Stimulated activated CD4-positive, alpha-beta T cell treated with anti-CD3 and anti-CD28 coated beads, Interleukin-2, amount 100 ng/mL, for 48 hours (primary cell): ENCODE measurements at places on chromosomes 16 and 17.

- DNase-seq = no peak
These were observed 25.2 kb downstream of the SREBF1 start for GRCh38 chr17:17811381-17812210.

DNA sequence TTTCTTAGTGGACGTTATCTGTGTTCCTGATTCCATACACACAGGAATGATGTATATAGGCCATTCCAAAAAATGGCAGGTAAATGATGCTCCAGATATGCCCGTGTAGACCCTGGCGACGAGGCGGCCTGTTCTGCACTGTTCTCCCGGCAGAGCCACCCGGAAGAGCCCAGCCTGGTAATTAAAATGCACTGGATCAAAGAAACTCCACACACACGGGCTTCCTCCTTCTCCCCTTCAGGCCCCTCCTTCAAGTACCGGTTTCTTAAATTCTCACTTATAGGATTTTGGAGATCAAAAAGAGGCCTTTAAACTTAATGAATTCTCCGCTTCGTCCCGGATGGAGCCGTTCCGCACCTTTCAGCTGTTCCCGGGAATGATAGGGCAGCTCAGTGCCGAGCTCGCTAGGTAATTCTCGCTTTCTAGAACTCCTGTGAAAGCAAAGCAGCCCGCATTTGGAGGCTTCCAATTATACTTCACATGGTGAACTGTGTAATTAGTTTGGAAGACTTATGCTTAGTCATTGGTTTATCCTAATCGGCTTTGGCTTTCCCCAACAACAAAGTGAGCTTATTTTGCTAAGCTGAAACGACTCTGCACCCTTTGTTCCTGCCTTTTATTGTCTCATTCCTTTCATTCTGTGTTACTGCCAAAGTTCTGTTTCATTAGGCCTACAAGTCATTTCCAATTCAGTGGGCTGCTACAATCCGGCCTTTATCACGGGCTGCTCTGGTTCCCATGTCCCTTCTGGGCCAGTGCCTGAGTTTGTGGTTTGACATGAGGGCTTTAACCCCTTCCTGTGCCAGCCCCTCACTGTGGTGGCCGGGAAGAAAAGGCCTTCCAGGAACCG lies 150.0 kb downstream of the MSI2 start:
- no peak for DNase-seq

DNA sequence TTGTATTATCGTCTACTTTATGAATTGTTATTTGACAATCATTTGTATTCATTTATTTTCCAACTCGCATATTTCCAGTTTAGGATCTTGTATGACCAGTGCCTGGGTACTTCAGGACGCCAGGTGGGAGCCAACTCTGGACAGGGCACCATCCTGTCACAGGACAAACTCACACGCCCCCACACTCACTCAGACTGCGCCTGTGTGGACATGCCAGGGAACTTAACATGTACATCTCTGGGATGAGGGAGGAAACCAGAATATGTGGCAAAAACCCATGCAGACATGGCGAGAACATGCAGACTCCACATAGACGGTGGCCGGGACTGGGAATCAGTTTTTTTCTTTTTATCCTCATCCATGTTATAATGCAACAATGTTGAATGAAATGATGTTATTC lies 68.5 kb downstream of the CLEC16A start:
- no peak for DNase-seq

DNA sequence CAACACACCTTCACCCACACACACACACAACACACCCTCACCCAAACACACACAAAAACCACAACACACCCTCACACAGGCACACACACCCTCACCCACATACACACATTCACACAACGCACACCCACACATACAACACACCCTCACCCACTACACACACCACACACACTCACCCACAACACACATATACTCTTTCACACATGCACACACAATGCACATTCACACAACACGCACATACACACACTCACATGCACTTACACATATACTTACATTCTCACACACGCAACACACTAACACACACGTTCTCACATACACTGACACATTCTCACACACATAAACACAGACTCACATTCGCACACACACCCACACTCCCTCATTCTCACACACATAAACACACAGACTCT lies 3.8 kb downstream of the ASGR1 start:
- DNase-seq = no peak

GRCh38 chr16:52827456-52827855 lies 225.2 kb downstream of the CHD9NB start:
- DNase-seq = no peak

DNA sequence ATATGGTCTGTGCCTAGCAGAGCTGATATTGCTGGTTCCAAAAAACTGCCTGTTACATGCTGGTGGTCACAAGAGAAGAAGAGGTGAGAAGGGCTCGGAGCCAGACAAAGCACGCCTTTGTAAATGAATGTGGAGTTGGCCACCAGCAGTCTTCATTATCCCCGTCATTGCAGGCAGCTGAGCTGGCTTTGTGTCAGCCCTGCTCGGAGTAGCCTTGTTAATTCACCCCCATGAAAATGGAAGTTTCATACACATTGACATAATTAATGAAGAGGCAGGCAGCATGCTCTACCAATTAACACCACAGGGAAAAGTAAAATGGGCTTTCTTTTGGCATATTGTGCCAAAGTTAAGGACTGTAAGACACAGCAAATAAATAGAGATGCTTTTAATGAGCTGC lies 113.7 kb upstream of the RBFOX1 start:
- DNase-seq = no peak
